AG20443 (cell line): ENCODE measurements at places on chromosomes 7 and 10.

GRCh38 chr10:23342213-23342884, 2.2 kb downstream of the C10orf67 start:
- DNase-seq, result no peak

GRCh38 chr10:85446827-85447226, 919.8 kb downstream of the GRID1 start:
- no peak for DNase-seq

GRCh38 chr7:8442814-8443304, 9.4 kb downstream of the NXPH1 start:
- peak; percentile 75 for DNase-seq

DNA sequence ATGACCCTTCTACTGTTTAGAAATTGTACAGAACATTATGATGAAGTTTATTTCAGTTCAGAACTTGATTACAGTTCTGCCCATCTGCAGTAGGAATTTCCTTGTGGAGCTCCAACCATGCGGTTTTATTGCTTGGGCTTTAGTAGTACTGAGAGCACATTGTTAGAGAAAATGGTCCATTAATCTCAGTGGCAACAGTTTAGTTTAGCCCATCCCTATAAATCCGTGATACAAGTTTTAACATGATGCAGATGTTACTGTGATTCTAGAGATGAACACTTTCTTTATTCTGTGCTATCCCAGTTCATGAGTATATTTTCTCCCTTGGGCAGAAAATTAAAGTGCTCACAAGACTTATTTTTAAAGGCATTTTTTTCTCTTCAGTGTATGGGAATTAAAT, 84.8 kb upstream of the FZD8 start:
- no peak for DNase-seq

DNA sequence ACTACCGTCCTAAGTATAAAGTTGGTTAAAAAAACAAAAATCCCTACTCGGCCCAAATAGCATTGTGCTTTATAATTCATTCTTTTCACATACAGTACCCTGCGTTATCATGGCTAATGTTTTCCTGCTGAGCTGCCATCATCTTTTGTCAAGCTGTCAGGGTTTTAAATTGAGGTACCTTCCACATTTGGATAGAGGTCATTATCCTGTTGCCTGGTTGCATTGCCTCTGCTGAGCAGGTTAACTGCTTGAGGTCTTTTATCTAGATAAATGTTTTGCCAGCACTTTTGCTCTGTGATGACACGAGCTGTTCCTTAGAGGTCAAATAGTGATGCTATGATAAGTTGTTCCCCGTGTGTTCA, 94.4 kb upstream of the FZD1 start:
- no peak for DNase-seq

- DNase-seq, result no peak
These were observed 117.7 kb downstream of the ARID5B start for GRCh38 chr10:62019013-62019684.

GRCh38 chr10:5560817-5561703, 36.3 kb downstream of the CALML3 start:
- DNase-seq, result no peak

DNA sequence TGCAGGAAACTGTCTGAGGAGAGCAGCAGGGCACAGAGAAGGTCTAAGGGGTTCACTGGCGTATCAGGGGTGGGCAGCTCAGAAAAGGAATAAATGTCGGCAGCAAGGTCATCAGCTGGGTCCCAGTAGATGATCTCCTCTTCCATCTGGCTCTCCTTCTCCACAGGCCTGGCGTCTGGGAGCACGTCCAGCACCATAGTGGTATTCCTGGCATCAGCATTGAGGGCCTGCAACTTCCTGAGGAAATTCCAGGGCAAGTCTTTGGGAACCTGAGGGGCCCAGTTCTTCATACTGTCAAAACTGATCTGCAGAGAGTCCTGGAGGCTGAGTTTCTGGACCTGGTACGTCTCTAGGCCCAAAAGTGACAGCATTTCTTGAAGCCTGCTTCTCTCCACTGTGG, 9.6 kb upstream of the MRPS24 start:
- no peak for DNase-seq

GRCh38 chr7:77464589-77464988, 48.4 kb upstream of the GSAP start:
- DNase-seq, result no peak

GRCh38 chr10:69383558-69383957, 33.2 kb downstream of the TACR2 start:
- peak; percentile 89 for DNase-seq

GRCh38 chr10:23892296-23892695, 316.6 kb upstream of the KIAA1217 start:
- DNase-seq, result no peak

- no peak for DNase-seq
These were observed 19.3 kb downstream of the ZRANB1 start for GRCh38 chr10:124961248-124961570.

DNA sequence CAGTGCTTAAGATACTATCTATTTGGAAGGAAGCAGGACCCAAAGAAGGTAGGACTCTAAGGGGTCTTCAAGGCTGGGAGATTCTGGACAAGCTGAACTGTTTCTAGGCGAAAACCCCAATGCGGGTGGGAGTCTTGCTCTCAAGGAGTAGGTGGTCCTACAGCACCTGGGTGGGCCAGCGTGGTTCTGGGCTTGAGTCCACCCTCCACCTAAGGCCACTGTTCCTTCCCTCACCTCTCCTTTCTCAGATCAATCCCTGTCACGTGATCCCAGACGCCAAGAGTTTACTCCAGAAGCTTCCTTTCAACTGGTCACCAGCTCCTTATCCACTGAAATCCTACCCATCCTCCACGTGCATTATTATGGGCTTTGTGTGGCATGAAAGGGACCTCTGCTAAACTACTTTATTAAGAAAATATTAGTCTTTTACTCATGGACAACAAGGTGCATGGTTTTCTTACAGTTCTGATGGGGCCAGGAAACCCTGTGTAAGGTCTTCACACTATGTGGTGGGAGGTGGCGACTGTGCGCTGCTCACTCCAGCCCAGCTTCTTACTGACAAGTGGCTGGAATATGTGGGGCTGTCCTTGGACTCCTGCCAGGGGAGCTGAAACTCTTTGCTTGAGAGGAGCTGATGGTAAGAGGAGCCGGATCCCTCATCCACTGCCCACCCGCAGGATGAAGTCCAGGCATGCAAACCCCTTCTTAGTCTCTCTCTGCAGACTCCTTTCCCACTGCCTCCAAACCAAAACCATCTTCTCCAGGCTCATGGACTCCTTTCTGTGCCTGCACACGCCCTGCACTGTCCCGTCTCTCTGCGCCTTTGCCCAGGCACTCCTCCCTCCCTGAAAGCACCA, 1.6 kb downstream of the ZNF746 start:
- peak; percentile 35 for DNase-seq

- DNase-seq, result peak; percentile 86
These were observed 15.4 kb upstream of the HIBADH start for GRCh38 chr7:27677912-27678612.

DNA sequence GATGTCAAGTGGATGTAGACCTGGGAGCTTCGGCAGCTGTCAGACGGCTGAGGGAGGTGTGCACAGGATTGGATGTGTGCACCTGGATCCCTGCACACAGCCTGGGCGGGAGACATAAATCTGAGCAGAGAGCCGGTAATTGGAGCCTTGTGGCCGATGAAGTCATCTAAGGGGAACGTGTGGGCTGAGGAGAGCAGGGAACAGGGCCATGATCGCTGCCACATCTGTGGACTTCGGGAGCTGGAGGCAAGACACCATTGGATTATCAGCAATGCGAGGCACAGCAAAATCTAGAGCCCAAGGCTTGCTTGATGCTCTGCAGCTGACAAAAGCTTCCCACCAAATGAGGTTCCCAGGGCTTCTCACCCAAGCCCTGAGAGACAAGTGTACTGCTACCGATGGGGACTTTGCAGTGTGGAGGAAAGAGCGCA, 147.7 kb downstream of the PTPN20 start:
- peak; percentile 86 for DNase-seq
